Stimulated activated CD4-positive, alpha-beta T cell treated with anti-CD3 and anti-CD28 coated beads, Interleukin-4, amount 100 ng/mL, for 48 hours (primary cell): ENCODE measurements at places on chromosomes 7 and 10.
A peak's percentile ranks its signal among the peaks of the same experiment; 100 is the strongest.

DNA sequence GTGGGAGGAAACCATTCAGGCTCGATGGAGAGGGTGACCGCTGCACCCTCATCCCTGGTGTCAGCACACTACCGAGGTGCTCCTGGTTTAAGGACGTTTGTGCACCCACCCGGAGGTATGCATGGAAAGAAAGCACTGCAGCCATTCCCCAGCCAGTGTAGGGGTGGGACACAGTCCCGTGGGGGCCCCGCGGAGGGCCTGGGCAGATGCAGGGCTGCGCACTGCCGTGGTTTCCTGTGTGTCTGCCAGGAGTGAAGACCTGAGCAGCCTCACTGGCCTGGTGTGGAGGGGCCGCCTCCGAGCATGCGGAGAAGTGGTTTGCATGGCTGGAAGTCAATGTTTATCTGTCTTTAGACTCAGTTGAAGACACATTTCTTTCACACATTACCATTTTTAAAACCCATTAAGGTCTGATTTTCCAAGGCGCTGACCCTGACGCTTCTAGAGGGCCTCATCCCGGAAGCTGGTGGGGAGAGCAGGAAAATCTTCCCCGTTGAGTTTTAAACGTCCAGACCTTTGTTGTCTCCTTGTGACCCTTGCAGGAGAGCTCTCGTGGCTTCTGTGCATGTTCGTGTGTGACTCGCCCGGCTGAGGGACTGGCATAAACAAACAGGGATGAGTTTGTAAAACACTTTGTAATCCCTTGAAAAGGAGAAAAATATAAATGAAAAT, 188.1 kb downstream of the MGMT start:
- no peak for DNase-seq

- DNase-seq, result no peak
Measured at GRCh38 chr10:72276013-72276387, 2.3 kb downstream of the DDIT4 start.

- no peak for DNase-seq
Measured at GRCh38 chr7:36957620-36958019, 233.3 kb upstream of the AOAH start.

GRCh38 chr7:17646253-17646956, 293.9 kb downstream of the SNX13 start:
- DNase-seq, result no peak

DNA sequence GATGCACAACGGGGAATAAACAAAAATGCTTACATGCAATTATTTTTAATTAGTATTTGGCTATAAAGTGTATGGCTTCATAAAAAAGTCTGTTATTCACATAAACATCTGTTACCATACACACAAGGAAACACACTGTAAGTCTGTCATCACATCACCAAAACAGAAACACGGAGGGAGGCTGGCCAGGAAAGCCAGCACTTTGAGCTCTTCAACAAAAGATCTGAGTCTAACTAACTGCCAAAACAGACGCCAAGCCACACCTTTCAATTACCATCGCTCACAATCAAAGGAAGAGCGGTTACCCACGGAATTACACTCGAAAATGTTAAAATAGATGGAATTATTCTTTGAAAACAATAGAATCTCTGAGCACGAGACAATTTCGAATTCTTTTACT, 49.2 kb upstream of the MGMT start:
- DNase-seq, result no peak

DNA sequence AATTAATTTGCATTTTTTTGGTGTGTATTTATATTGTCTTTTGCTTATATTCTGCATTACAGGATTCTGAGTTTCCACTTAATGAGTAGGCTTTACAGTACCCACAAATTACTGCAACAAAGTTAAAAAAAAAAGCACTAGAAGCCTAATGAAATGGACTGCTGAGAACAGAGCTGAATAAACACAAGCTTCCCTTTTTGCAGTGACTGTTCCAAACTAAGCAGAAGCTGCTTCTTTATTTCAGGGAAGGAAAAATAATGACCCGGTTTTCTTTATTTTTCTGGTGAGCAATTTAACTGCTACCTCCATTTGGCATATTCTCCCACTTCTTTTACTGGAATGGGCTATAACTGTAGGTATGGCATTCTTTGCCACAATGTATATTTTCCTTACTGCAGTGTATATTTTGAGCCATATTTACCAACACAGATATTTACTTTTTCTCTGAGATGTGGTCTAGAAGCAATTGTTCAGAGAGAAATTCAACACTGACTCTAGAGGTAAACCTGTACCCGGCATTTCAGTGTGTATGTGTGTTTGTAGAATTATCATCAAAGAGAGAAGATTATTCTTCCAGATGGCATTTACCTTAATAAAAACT, 56.9 kb downstream of the HDAC9 start:
- DNase-seq, result no peak

- DNase-seq, result no peak
Measured at GRCh38 chr10:79409726-79410085, 35.7 kb downstream of the ZCCHC24 start.

GRCh38 chr7:2931034-2931415, 86.9 kb upstream of the GNA12 start:
- no peak for DNase-seq

GRCh38 chr7:44097064-44097932, 6.8 kb upstream of the AEBP1 start:
- no peak for DNase-seq

GRCh38 chr10:123149568-123150270, 1.8 kb downstream of the HMX2 start:
- DNase-seq, result no peak

GRCh38 chr10:5888843-5889623, 660 bp downstream of the ANKRD16 start:
- peak; percentile 26 for DNase-seq

DNA sequence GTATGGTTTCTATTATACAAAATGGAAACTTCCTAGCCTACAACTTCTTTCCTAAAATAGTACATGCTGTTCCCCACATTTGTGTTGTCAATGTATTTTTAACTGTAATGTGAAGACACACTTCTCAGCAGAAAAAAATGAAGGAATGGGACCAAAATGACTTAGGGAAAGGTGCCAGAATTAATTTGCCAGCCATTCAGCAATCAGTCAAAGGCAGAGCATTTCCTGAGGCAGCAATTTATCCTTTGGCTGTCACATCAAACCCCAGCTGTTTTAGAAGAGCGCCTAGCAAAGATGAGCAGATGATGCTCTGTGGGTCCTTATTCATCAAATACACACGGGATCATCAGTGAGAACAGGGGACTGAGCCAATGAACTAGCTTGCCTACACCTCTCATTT, 592.5 kb downstream of the KCNMA1 start:
- no peak for DNase-seq

DNA sequence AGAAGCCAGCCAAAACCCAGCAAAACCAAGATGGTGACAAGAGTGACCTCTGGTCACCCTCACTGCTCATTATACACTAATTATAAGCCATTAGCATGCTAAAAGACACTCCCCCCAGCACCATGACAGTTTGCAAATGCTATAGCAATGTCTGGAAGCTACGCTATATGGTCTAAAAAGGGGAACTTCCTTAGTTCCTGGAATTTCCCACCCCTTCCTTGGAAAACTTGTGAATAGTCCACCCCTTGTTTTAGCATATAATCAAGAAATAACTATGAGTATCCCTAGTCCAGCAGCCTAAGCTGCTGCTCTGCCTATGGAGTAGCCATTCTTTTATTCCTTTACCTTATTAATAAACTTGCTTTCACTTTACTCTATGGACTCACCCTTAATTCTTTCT, 16.0 kb downstream of the CASP7 start:
- DNase-seq, result no peak

DNA sequence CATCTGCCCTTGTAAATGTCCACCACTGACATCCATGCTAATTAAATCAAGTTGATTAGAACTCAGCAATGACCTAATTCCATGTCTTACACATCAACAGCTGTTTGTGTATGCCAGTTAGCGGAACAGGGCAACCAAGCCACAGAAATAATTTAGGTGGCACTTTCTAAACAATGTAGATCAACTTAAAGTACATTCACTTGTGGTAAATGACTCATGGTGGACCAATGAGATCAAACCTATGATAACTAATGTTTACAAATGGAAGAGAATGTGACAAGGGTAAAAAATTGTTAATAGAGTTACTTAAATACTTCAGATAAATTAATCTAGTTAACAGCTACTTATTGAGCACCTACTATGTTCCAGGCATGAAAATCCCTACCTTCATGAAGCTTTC, 63.1 kb upstream of the ICA1 start:
- no peak for DNase-seq

GRCh38 chr7:142787034-142787768, 16.4 kb downstream of the PRSS2 start:
- no peak for DNase-seq

DNA sequence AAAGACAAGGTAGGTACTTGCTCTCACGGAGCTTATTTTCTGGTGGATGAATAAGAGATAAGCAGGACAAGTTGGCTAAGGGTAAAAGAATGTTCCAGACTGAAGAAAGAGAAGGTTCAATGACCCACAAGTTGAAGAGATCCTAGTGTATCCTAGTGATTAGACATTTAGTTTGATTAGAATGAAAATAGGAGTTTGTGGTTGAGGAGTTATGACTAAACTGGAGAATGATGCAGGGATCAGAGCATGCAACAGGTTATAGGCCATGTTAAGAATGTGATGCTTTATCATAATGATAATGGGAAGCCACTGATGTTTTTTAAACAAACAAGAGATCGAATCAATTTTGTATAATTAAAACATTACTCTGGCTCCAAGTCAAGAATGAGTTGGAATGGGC, 357.2 kb downstream of the HPSE2 start:
- DNase-seq, result no peak

GRCh38 chr10:50575477-50576244, 48.1 kb downstream of the SGMS1 start:
- no peak for DNase-seq

DNA sequence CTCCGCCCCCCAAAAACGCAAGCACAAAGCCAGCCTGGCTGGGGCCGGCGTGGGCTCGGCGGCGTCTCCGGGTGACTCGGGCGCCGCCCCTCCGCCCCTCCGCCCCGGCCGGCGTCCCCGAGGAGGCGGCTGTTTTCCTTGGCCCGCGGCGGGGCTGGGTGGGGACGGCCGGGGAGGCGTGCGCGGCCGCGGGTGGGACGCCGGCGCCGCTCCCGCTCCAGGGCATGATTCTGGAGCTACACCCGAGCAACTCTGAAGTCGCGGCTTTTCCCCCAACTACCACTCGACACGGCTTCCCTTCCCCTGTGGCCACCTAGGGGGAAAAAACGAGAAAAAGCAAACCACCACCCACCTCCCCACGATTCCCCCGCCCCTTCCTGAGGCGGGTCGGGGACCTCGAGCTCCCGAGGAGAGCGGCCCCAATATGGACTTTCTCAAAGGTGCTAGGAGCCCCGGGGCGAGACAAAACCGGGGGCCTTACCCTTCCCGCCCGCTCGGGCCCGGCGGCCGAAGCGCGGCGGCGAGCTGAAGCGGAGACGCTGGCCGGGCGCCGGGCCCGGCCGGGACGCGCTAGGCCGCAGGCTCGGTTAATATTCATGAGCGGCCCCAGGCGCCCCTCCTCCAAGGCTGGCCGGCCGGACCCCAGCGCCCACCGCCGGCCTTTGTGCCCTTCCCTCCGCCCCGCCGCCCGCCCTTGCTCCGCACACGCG, 856 bp downstream of the ARHGAP21 start:
- DNase-seq, result no peak

- DNase-seq, result no peak
Measured at GRCh38 chr10:100656454-100656853, 88.9 kb upstream of the PAX2 start.

GRCh38 chr10:74922921-74923320, 96.5 kb downstream of the KAT6B start:
- no peak for DNase-seq

DNA sequence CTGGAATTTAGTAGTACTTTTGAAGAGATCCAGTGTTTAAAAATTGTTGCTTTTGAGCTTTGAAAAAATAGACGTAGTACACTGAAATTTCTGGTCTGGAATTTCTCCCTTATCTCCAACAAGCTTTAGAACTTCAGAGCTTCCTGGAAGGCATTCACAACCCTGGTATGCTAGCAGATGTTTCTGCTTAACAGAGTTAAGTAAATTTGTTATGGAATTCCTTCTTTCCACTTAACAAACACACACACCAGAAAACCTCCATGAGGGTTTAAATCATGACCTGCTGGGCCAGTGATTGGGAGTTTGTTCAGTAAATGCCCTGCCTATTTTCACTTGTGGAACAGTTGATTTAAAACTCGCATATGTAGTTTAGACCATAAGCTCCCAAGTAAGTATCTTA, 13.7 kb downstream of the ASB15 start:
- DNase-seq, result no peak

GRCh38 chr7:50142425-50143017, 49.5 kb upstream of the ZPBP start:
- no peak for DNase-seq

DNA sequence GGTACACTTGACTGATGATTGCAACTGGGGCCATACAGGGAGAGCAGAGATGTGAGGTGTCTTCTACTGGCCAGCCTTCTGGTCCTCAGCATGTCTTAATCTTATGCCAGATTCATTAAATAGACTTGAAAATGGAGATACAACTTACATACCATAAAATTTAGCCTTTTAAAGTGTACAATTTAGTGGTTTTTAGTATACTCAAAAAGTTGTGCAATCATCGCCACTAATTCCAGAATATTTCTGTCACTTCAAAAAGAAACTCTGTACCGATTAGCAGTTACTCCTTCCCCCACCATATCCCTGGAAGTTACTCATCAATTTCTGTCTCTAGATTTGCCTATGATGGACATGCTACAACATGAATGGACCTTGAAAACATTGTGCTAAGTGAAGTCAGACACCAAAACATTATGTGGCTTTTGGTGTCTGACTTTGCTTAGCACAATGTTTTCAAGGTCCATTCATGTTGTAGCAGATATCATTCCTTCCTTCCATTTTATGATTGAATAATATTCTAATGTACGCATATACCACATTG, 53.0 kb downstream of the SH2D4B start:
- DNase-seq, result no peak

DNA sequence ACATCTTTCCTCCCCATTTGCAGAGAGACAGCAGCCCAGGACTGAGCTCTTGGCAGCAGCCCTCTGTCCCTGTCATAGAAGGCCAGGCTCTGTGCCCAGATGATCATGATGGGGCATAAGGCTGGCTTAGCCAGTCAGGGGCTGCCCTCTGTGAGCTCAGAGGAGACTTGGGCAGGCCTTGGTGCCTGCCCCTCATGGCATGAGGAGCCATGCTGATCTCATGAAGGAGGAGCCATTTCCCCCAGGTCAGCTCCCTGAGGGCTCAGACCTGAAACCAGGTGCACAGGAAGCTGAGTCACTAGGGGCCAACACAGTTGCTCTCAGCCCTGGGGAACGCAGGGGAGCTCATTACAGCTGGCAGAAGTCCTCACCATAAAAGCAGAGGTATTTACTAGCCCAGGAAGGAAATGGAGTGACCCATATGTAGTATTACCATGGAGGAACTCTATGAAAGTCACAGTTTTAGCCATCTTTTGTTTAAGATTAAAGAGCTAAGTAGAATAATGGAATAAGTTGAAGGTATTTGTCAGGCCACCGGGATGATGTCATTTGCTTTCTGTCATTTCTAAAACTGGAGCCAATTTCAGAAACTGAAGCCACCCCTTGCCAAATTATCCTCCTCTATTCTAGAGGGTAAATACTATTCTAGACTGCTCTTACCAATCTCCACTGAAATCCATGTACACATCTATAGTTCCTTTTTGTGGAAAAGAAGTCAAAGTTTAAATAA, 362.4 kb upstream of the ZNF32 start:
- DNase-seq, result no peak
